ENCODE measurements at places on chromosomes 3 and 15. TPM values are rescaled to one million over a fixed set of nuclear protein-coding genes. Genes with fewer than 3 reads are reported as not detected.

The MEIS2 gene
- total RNA-seq = 73.0 TPM

DNA sequence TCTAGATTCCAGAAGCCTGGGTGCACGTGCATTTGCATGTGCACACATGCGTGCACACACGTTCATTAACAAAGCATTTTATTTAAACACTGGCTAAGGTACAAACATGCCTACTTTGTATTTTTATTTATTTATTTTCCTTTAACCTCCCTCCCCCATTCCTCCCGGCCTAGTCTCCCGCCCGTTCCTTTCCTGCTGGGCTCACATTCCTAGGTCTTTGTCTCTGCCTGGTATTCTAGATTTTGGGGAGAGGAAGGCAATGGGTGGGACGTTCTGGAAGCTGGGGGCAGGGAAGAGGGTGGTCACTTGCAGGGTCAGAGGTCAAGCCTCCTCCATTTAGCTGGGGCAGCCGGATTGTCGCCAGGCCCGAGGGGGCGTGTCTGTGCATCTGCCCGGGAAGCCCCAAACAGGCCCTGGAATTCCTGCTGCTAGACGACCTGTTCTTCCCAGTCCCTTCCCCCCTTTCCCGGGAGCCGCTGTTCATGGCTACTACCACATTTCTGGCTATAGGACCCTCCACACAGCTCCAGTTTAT, 51.8 kb downstream of the TRIM71 start:
- DNase-seq = no peak

- DNase-seq = no peak
Measured at GRCh38 chr3:66729687-66730393, 229.0 kb upstream of the LRIG1 start.

GRCh38 chr3:157237886-157238285, 77.9 kb upstream of the CCNL1 start:
- no peak for DNase-seq

DNA sequence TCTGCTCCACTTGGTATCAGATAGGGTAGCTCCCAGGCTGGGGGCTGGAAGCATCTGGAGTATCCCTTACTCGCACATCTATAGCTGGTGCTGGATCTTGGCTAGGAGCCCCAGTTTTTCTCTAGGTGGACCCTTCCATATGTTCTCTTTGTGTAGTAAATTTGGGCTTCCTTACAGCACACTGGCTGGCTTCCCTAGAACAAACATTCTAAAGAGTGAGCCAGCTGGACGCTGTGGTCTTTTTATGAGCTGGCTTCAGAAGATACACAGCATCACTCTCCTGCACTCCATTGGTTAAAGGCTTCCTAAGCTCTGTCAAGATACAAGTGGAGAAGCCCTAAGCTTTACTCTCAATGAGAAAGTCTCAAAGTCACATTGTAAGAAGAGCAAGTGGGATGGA, 322.1 kb downstream of the WDR72 start:
- DNase-seq = no peak

The CLDN18 gene
- total RNA-seq = not detected

The ZKSCAN7 gene
- total RNA-seq = 5.8 TPM

- DNase-seq = no peak
Measured at GRCh38 chr3:64361962-64362735, 136.9 kb upstream of the PRICKLE2 start.

- peak; percentile 16 for DNase-seq
Measured at GRCh38 chr15:94749811-94750617, 518.7 kb downstream of the MCTP2 start.

The SPATA12 gene
- not detected for total RNA-seq

GRCh38 chr3:18919158-18919557, 229.2 kb upstream of the KCNH8 start:
- DNase-seq = no peak

GRCh38 chr3:152399374-152399773, 130.6 kb downstream of the MBNL1 start:
- DNase-seq = peak; percentile 65

DNA sequence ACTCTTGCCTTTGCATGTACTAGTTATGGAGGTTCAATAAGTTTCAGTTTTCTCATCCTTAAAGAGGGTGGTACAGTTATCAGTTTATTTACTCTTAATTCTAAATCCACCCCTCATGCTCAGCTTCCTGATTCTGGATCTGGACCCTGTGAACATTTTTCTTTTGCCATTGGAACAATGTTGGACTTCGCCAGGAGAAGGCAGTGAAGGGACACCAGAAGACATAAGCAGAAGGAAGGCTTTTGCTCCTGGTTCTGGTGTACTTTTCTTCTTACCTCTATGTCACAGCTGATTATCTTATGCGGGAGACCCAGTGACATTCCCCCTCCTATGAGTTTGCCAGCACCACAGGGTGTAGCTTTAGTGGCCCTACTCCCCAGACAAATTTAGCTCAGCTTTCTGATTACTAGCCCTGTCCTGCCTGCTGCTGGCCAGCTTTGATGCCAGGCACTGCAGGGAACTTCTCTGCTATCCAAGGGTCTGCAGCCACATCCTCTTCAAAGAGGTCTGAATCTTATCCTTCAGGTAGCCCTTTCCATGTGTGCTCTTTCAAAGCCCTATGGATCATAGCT, 466.3 kb upstream of the EPHA3 start:
- no peak for DNase-seq

- DNase-seq = no peak
Measured at GRCh38 chr3:169323578-169324451, 339.7 kb downstream of the MECOM start.

DNA sequence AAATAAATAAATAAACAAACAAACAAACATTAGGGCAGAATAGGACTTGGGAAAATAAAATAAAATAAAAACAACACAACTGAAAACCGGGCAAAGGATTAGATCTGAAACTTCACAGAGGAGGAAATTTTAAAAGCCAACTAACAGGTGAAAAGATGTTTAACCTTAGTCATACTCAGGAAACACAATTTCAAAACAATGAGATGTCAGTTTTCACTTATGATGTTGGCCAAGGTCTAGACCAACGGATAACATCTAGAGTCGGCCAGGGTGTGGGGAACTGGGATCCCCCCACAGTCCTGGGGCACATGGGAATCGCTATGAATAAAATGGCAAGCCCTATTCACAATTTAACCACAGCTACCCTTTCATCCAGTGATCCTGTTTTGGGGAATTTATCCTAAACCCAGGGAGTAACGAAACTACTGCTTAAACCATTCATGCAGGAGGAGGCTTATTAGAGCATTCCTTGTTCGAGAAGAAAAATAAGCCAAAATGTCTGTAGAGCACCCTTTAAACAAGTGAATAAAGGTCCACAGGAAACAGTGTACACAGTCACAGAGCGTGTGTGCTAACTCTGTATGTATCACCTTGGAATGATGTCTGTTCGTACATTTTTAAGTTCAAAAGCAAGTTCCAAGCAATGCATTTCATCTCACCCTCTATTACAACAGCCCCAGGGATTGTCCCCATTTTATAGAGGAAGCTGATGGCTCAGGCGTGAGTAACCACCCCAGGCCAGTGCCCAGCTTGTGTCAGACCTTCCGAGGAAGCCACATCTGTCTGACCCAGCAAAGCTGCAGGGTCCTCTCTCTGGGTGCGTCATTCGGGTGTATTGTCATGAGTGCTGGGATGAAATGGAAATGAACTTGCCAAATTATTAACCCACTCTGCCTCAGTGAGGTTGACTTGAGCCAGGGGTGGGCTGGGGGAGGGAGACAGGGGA, 6.3 kb upstream of the ANPEP start:
- DNase-seq = peak; percentile 79

The C2CD4A gene
- not detected for total RNA-seq

The A4GNT gene
- total RNA-seq = not detected

- no peak for DNase-seq
Measured at GRCh38 chr3:115937054-115937453, 313.7 kb downstream of the GAP43 start.

DNA sequence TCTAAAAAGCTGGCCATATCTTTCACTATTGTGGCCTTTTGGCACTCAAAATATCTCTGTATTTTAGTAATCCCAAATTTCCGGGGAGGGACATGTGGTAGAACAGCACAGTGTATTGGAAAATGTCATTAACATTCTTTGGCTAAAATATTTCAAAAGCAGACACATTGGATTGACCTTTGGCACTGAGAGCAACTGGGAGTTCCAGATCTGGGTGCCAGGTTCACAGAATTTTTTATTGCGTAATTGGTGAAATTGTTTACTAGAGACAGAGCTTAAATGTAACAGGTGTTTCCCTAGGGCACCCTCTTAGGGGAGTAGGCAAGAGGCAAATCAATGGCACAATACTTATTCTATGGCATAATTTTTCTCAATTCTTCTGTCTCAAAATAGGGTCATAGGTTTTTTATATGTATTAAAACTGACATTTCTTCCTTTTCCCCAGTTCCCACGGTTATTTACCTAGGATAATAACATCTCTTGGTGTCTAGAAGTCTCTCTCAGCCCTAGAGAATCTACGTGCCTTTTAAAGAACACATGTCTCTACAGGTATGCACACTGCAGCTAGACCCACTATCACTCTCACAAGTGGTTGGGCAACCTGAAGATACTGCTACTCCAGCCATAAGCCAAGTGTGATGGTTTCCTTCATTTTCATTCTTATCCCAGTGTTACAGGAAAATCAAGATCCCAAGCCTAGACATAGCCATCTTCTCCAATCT, 10.6 kb downstream of the RBMS3 start:
- peak; percentile 48 for DNase-seq

The BRK1 gene
- total RNA-seq = 126 TPM

DNA sequence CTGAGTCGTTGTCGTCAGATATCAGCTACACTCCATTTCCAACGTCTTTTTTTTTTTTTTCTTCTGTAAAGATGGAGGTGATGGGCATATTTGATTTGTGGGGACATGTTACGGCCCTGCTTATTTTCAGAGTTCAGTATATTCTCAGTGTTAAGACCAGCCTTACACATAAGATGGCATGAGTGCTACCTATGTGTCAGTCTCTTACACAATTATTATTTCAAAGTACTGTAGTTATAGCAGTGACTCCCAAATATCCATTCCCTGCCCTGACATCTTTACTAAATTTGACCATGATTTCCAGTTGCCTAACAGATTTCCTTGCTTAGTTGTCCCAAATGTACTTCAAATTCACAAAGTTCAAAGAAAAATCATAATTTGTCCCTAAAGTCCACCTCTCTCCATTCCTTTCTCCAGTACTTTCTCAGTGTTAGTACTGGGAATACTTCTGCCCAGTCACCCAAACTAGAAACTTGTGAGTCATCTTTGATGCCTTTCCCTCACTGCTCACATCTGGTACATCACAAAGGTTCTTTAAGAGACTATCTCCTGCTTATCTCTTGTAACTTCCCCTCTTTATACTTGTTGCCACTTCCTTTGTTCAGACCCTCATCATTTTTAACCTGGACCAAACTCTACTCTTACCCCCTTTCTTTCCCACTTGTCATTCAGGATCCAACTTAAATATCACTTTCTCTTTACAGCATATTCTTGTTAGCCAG, 67.0 kb downstream of the ZNF609 start:
- peak; percentile 70 for DNase-seq

The ZBBX gene
- not detected for total RNA-seq

The ITIH1 gene
- total RNA-seq = not detected

The MYEF2 gene
- 6.9 TPM for total RNA-seq

The OCA2 gene
- total RNA-seq = under 0.01 TPM

- no peak for DNase-seq
Measured at GRCh38 chr3:24648063-24648462, 153.4 kb upstream of the THRB start.

DNA sequence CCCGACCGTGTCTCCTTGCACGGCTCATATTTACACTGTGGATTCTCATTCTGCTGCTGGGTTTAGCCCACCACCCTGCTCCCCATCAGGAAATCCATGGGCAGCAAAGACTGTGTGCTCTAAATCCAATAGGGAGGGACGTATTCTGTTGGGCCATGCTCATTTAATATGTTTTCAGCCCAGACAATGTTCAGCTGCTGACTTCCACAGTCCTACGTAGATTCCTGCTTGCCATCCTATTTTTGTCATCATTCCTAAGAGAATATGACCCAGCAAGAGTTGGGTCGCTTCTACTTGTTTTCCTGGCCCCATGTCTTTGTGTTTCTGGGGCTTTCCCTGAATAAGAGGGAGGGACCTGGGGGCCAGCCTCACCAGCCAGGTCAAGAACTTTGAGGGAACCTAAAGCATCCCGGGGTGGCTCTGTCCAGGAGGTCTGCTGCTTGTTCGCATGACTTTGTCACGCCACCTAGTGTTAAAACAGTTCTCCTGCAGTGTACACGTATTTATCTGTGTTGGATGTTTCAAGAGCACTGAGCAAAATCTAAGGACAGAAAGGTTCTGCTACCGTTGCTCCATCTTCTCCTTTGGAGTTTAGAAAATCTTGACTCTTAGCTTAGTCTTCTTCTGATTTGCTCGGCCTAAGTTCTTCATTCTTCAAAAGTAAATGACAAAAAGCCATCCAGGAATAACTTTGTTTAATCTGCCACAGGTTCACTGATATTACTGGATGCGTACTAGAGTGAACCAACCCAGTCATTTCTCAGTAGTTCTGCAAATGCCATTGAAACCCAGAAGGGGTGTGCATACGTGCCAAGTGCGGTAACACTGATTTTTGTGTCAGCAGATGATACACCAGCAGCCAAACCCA, 79.8 kb upstream of the NR2E3 start:
- DNase-seq = peak; percentile 84

The FES gene
- 26.1 TPM for total RNA-seq

The CCDC33 gene
- total RNA-seq = 0.86 TPM

The AGTR1 gene
- total RNA-seq = 1.6 TPM

GRCh38 chr15:62874959-62875625, 167.5 kb upstream of the TPM1 start:
- DNase-seq = peak; percentile 73

The DGKG gene
- under 0.01 TPM for total RNA-seq

The RTP1 gene
- total RNA-seq = not detected

GRCh38 chr3:158713094-158713499, 19.2 kb downstream of the RARRES1 start:
- peak; percentile 56 for DNase-seq

DNA sequence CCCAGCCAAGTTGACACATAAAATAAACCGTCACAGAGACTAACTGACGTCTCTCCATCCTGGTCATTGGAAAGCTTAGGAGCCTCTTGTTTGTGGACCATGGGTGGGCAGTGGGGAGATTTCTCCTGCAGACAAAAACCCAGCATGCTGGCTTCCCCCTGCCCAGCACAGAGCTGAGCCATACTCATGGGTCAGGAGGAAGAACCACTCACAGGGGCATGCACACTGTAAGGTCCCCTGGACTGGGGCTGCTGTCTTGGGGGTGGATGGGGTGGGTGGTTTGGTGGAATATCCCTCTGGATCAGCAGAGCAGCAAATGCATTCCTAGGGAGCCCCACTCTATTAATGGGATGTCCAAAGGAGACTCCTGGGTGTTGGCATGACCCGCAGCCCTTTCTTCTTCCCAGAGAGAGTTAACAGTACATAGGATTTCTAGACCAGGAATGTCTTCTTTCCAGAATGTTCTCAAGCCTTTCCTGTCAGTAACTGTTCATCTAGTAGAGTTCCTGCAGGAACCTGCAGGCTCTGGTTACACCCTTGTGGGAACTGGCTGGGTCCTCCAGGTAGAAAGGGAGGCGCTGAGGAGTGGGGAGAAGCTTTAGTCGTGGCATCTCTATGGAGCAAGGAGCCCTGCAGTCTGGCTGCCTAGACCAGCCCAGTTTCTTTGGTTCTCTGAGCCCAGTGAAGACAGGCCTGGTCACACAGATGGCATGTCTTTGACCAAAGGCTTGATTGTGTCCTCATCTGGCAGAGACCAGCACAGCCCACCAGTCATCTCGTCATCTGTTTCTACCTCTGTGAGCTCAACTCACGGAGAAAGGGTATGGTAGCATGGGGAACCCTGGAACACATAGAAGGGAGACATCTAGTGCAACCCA, 73.4 kb upstream of the PRR23C start:
- no peak for DNase-seq

- no peak for DNase-seq
Measured at GRCh38 chr15:62454567-62455172, 289.6 kb upstream of the C2CD4B start.
